ENCODE measurements at places on chromosomes 3 and 15.

DNA sequence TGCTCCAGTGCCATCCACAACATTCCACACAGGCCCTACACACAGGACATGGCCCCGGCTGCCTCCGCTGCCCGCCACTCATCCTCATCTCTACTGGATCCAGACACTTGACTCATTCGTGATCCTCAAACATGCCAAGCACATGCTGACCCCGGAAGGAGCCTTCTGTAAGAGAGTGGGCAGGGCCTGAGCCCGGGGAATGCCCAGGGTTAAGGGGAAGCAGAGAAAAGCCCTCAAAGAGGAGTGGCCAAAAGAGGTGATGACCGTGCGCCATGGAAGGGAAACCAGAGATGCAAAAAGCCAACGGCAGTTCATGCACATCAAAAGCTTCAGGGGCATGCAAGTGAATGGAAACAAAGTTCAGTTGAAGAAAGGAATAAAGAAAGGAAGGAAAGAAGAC, 46.1 kb downstream of the RFTN1 start:
- DNase-seq = no peak

DNA sequence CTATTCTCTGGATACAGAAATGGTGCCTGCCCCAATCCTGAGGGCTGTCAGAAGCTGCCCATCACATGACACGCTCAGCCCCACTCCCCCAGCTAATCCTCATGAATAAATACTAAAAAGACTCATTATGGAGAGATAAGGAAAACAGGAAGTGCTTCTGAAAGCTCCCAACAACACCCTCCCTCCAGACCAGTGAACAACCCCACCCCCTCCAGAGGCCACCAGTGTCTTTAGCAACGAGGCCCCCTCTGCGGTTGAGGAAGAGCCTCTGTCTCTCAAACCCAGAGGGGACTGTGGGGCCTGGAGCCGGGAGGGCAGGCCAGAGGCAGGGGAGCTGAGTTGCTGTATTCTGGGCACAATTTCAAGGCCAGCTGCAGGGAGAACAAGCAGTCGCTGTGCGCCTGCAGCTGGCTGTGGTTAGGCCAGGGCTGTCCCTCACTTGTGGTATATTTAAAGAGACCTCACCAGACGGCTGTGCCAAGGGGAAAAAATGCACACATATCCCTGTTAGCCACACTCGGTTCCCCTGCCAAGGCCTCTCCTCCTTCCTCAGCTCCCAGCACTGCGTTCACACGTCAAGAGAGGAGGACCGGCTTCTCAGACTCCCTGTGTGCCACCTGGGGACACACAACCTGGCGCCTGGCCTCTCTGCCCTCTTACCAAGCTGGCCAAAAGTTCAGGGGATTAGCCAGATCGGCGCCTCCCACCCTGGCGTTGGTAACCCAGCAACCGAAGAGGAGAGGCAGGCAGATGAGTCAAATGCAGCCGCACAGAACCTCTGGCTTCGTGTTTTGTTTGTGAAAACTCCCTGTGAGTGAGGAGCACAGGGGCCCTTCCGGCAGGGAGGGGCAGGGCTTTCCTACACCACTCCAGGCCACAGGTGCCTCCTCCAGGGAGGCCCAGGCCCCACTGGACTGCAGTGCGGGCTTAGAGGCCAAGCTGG, 101.2 kb upstream of the ETV5 start:
- DNase-seq = peak; percentile 25

- DNase-seq = no peak
Measured at GRCh38 chr3:134364936-134365765, 9.1 kb downstream of the AMOTL2 start.

DNA sequence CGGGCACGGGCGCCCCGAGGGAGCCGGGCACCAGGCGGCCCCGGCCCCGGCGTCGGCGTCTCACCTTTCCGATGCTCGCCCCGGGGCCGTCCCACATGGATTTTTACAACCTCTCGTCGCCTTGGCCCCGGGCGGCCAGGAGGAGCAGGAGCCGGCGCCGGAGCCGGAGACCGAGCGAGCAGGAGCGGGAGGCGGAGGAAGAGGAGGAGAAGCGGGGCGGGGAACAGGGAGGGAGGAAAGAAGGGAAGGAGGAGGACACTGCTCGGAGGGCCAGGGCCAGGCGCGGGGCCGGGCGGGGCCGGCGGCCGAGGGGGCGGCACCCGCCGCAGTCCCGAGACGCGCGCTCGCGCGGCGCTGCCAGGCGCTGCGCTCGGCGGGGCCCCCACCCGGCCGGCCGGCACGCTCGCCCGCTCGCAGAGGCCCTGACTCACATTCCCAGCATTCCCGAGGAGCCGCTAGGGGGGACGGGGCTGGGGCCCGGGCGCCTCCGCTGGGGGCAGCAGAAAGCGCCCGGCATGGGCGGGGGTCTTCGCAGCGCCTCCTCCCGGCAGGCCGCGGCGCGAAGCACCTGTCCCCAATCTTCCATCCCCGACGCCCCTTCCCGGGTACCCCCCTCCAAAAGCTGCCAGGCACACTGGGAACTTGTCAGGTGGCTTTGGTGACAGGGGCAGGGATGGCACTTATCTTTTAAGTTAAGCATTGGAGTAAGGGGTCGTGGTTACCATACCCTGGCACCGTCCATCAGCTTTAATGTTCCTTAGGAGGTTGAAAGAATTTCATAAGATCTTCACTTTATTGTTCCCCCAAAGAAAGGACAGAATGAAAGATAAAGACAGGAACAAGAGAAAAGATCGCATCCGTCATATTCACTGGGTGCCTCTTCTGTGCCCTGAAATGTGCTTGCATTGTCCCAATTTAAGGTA, at the start of gene ERC2:
Gene ERC2, minus strand, starts transcription at position 284 of the 923 bp plus-strand sequence.
- peak; percentile 45 for DNase-seq

- DNase-seq = no peak
Measured at GRCh38 chr15:78061963-78062427, 15.5 kb downstream of the TBC1D2B start.

- DNase-seq = no peak
Measured at GRCh38 chr3:124131580-124131979, 139.7 kb upstream of the ROPN1 start.

DNA sequence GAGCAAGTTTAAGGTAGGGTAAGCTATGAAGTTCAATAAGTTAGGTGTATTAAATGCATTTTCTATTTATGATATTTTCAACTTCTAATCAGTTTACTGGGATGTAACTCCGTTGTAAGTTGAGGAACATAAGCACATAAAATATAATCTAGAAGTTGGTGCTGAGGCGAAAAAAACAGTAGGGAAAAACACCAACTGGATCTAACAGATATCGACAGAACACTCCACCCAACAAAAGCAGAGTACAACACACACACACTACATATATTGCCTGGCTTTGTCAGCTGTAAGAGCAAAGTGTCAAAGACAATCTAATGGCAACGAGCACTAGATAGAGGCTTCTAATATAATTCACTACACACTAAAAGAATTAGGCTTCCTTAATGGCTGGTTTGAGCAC, 8.4 kb downstream of the PIK3R4 start:
- no peak for DNase-seq

DNA sequence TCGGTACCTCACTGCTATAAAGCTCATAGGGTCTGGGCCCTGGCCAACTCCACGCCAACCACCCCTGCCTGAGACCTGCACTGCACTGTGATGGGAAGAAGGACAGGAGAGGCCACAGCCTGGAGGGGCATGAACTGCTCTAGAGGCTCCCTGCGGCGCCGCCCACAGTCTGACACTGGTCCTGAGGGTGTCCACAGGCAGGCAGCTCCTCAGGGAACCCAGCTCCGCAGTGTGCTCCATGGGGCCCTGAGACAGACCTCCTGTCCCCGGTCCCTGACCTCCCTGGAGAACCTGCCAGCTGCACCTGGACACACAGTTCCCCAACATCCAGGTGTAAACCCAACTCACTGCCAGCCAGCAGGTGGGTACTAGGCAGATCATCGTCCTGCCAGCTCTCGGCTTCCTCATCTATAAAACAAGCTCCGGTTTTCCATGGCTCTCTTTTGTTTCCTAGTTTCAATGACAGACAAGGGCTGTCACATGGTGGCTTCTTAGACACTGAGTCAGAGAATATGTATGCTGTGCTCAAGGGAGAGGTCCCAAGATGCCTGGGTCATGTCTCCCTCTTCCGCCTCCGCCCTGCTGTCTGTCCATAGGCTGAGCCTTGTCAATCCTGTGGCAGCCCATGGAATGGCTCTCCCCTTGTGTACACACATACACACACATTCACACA, 5.1 kb upstream of the HAPLN3 start:
- DNase-seq = no peak

GRCh38 chr3:14509796-14510100, 30.4 kb downstream of the GRIP2 start:
- DNase-seq = no peak

DNA sequence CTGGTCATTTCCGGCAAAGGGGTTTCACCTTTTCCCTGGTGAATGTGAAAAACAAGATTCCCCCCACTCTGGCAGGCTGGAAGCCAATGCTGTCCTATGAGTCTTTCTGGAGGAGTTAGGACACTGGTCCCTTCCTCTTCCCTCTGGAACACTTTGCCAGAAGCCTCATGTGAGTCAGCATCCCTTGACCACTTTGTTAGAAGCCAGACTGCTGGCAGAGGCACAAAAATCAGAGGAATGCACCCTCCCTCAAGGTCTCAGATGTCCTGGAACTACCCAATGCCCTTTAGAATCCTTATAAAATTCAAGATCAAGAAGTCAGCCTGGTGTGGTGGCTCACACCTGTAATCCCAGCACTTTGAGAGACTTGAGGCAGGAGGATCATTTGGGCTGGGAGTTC, 26.6 kb downstream of the ITGB5 start:
- peak; percentile 35 for DNase-seq

- DNase-seq = peak; percentile 34
Measured at GRCh38 chr3:139111392-139112229, 66.9 kb upstream of the PRR23C start.

GRCh38 chr3:112672716-112673541, 32.0 kb upstream of the CCDC80 start:
- DNase-seq = no peak

DNA sequence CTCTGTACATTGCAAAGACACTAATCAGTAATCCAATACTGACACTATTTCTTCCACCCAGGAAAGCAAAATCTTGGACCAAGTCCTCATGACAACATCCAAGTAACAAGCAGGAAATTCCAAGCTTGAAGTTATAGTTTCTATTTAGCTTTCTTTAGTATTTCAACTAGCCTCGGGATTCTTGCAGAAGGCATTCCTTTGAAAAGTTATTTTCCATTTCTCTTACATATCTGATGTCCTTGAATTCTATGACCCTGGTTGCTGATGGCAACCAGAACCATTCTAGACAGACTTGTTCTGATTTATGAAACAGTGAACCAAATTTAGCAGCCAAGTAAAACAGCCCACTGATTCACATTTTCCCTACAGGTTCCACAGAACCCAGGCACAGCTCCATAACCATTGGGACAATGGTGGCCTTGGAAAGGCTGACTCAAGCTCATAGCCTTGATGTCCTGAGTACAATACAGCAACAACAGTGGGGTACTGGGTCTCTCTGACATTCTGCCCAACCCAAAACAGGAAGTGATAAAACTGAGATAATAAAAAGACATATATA, 26.5 kb downstream of the P3H2 start:
- DNase-seq = no peak

DNA sequence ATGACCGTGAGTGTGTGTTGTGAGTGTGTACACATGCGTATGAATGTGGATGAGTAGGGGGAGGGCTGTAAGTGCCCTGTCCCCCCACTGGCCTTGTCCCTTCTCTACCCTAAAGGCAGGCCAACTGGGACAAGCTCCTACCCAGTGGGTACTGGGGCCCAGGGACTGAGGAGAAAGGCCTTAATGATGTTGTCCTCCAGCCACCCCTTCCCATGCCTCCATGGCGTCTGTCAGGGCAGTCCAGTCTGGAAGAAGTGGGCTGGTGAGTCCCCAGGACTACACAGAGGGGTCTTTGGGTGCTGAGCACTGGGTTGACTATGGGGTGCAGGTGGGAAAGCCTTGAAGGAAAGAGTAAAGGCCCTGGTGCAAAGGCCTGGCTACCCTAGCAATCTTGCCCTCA, 16.9 kb upstream of the CORO2B start:
- no peak for DNase-seq

- DNase-seq = no peak
Measured at GRCh38 chr15:37902126-37902525, 32.3 kb upstream of the TMCO5A start.

- DNase-seq = no peak
Measured at GRCh38 chr3:194337965-194338753, 13.0 kb downstream of the CPN2 start.

DNA sequence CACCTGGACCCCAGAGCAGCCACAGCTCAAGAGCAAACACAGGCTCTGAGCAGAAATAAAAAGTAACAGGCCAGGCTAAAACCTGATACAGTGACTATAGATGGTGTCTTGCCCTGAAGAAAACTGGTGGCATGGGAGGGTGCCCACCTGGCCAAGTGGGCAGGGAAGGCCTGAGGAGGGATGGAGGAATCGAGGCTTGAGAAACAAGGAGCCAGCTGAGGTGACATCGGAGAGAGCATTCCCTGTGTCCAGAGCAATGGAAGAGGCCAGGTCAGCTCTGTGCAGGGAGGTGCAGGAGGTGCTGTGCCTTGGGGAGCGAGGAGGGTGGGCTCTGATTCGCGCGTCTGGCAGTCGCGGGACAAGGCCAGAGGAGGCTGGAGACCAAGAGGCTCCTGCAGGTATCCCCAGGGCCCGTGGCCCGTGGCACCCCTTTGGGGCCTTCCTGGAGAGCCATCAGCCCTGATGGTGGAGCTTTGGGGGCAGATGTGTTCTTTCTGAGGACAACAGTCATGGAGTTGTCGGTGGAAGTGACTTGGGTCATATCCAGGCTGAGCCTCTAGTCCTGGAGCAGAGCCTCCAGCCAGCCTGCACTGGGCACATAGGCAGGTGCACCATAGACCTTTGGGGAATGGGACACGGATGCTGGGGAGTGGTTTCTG, 56.1 kb downstream of the PLXNA1 start:
- no peak for DNase-seq

GRCh38 chr3:35857004-35857403, 217.7 kb downstream of the ARPP21 start:
- no peak for DNase-seq

DNA sequence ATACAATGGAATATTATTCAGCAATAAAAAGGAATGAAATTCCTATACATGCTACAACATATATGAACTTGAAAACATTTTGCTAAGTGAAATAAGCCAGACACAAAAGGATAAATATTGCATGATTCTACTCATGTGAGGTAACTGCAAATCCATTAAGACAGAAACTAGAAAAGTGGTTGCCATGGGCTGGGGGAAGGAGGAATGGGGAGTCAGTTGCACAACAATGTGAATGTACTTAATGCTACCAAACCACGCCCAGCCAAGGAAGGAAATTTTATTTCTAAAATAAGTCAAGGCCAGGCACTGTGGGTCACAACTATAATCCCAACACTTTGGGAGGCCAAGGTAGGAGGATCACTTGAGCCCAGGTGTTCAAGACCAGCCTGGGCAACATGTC, 9.8 kb upstream of the GMPPB start:
- no peak for DNase-seq
